ENCODE measurements at places on chromosomes 6 and 20. TPM values are rescaled to one million over a fixed set of nuclear protein-coding genes. Genes with fewer than 3 reads are reported as not detected.

GRCh38 chr20:25491446-25492038 is 84.1 kb downstream of the GINS1 start:
- no peak overlapping the region for H3K4me3 ChIP-seq
- no peaks in the 10 kb centered on the region for H3K27me3 ChIP-seq
- no peak overlapping the region for H3K27ac ChIP-seq
- H3K4me1 ChIP-seq: peaks cover 17% of the 10 kb centered on the region
- DNase-seq: no peak

- H3K4me3 ChIP-seq: no peak overlapping the region
- H3K4me1 ChIP-seq: no peaks in the 10 kb centered on the region
- peaks cover under 1% of the 10 kb centered on the region for H3K36me3 ChIP-seq
- DNase-seq: no peak
- H3K27ac ChIP-seq: no peak overlapping the region
- no peaks in the 10 kb centered on the region for H3K27me3 ChIP-seq
These were observed 70.9 kb downstream of the MAN1A1 start for GRCh38 chr6:119278625-119279024.

Gene MUC21
- polyA plus RNA-seq: not detected

DNA sequence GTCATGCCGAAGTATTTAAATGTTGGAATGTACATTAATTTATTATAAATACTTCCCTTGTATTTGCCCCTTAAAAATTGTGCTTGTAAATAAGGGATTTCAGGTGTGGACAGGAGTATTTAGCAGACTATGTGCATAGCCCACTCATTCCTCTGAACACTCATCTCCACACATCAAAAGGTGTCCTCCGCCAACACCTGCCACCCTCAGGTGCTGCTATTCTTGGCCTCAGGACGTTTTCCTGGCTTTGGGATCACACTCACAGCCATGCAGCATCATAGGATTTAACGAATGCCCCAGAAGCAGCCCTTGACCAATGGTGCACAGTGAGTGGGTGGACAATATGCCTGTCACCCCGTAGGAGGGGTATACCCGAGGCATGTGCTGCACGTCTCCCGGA is 230.9 kb downstream of the ZNF217 start:
- peaks cover 6% of the 10 kb centered on the region for H3K27me3 ChIP-seq
- no peak overlapping the region for H3K27ac ChIP-seq
- no peak for DNase-seq

- no peak overlapping the region for H3K4me3 ChIP-seq
- peaks cover 6% of the 10 kb centered on the region for H3K27me3 ChIP-seq
- H3K27ac ChIP-seq: no peak overlapping the region
- DNase-seq: no peak
- no peaks in the 10 kb centered on the region for H3K36me3 ChIP-seq
These were observed 222.9 kb downstream of the UBE3D start for GRCh38 chr6:82842721-82843120.
